ENCODE measurements at places on chromosomes 3 and 15. TPM values are rescaled to one million over a fixed set of nuclear protein-coding genes. Genes with fewer than 3 reads are reported as not detected.

- no peak overlapping the region for H3K4me3 ChIP-seq
- no peak for DNase-seq
- H3K27me3 ChIP-seq = no peaks in the 10 kb centered on the region
- peaks cover 89% of the 10 kb centered on the region for H3K36me3 ChIP-seq
Measured at GRCh38 chr15:72566973-72567372, 87.5 kb upstream of the GOLGA6B start.

CPLX3 gene
- not detected for total RNA-seq

DNA sequence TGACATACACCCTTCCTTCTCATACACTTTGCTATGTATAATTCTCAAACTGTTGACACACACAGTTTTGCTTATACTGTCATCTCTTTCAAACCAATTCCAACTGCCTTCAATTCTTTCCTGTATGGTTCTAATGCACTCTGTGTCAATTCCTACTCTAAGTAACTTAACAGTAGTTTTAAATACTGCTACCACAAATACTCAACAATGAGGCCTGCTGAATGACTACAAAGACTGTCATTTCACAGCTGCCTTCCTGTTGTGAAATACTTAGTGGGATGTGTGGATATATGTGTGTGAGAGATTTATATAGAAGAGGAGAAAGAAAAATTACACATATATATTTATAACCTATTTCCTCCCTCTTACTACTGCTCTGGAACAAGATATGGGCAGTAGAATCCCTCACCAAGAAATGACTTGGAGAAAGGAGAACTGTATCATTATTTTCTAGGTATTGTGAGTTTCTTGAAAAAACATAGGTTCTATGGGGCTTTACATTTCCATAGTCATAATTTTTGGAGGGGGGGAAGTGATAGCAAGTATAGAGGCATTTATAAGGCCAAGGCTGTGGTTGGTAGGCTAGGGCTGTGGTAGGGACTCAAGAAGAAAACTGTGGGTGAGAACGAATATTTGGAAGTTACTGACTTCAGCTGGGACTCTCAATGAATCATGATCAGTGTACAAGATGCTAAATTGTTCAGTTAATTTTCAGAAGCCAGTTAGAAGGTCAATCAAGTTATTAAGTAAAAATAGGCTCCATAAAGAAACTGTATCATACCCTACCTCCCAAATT lies 88.7 kb downstream of the ANKRD28 start:
- peaks cover 63% of the 10 kb centered on the region for H3K36me3 ChIP-seq
- no peaks in the 10 kb centered on the region for H3K27me3 ChIP-seq
- H3K4me3 ChIP-seq = no peak overlapping the region
- H3K27ac ChIP-seq = no peak overlapping the region
- DNase-seq = no peak

- H3K27me3 ChIP-seq = no peaks in the 10 kb centered on the region
- DNase-seq = no peak
- no peaks in the 10 kb centered on the region for H3K4me1 ChIP-seq
- no peak overlapping the region for H3K27ac ChIP-seq
- no peak overlapping the region for H3K4me3 ChIP-seq
Measured at GRCh38 chr3:141477224-141477623, 9.6 kb upstream of the RASA2 start.

DNA sequence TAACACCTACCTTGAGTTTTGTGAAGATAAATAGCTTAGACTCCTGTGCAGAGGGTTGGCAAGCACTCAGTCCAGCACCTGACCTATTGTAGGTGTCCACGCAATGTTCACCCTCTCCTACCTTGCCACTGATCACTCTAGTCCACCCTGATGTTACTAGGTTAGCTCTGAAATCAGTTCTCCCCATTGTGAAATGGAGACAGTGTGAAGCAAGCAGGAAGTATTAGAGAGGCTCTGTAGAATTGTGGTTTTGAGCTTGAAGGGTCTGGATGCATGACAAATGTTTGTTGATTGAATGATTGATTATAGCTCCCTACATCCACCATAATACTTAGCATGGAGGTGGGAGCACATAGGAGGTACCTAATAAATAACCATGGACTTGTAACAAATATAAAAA lies 199.7 kb downstream of the RPLP1 start:
- H3K27me3 ChIP-seq = peaks cover 5% of the 10 kb centered on the region
- H3K4me3 ChIP-seq = no peak overlapping the region
- H3K27ac ChIP-seq = no peak overlapping the region
- DNase-seq = no peak
- H3K36me3 ChIP-seq = no peaks in the 10 kb centered on the region
- H3K4me1 ChIP-seq = no peaks in the 10 kb centered on the region

ZMYND10 gene
- 32.8 TPM for total RNA-seq

All from lower lobe of right lung (tissue), 2 donors.